Parietal lobe (tissue), 2 donors: ENCODE measurements at places on chromosomes 6 and 20. TPM values are rescaled to one million over a fixed set of nuclear protein-coding genes. Genes with fewer than 3 reads are reported as not detected.

The UNC93A gene
- not detected for total RNA-seq

The MYB gene
- total RNA-seq, result 5.6 TPM

The NOL7 gene
- total RNA-seq, result 44.8 TPM

The WASF1 gene
- 144 TPM for total RNA-seq

The FHL5 gene
- 0.63 TPM for total RNA-seq

The ARG1 gene
- not detected for total RNA-seq

The ADGRF5 gene
- total RNA-seq, result 11.3 TPM

The LKAAEAR1 gene
- 0.63 TPM for total RNA-seq

The SFTA2 gene
- not detected for total RNA-seq

The KCNK5 gene
- total RNA-seq, result not detected

The EYS gene
- total RNA-seq, result 1.9 TPM

The HLA-DRB5 gene
- total RNA-seq, result not detected

The DEFB124 gene
- not detected for total RNA-seq

The KCNK16 gene
- not detected for total RNA-seq

The CFB gene
- 1.9 TPM for total RNA-seq

The CLIC1 gene
- 20.0 TPM for total RNA-seq

The RHAG gene
- 0.31 TPM for total RNA-seq

The LY6G6F gene
- total RNA-seq, result not detected

The PPP1R10 gene
- 55.7 TPM for total RNA-seq

The SDC4 gene
- total RNA-seq, result 0.94 TPM

The ANKRD6 gene
- 66.7 TPM for total RNA-seq

The MTFR2 gene
- 0.94 TPM for total RNA-seq

The NTSR1 gene
- 11.9 TPM for total RNA-seq

The HS3ST5 gene
- total RNA-seq, result 9.1 TPM

The SLC12A5 gene
- 33.8 TPM for total RNA-seq

The SMPDL3A gene
- 22.5 TPM for total RNA-seq

The ARMC2 gene
- total RNA-seq, result 17.2 TPM

The SLC22A1 gene
- total RNA-seq, result 0.31 TPM

The ACTL10 gene
- 1.6 TPM for total RNA-seq

The SLC17A5 gene
- total RNA-seq, result 27.9 TPM

The ESR1 gene
- under 0.01 TPM for total RNA-seq

The NKAIN2 gene
- 133 TPM for total RNA-seq

The PSORS1C2 gene
- not detected for total RNA-seq

The FKBP1A gene
- total RNA-seq, result 101 TPM

The LHFPL5 gene
- total RNA-seq, result 1.6 TPM

The LAMA5 gene
- 44.4 TPM for total RNA-seq

The ADTRP gene
- 3.1 TPM for total RNA-seq

The RFX6 gene
- total RNA-seq, result not detected

The CDYL gene
- total RNA-seq, result 16.3 TPM

The GSTA3 gene
- not detected for total RNA-seq

The CLPSL2 gene
- not detected for total RNA-seq

The FARS2 gene
- total RNA-seq, result 25.0 TPM

The NKX2-4 gene
- not detected for total RNA-seq
